ENCODE measurements at places on chromosomes 16 and 17.

DNA sequence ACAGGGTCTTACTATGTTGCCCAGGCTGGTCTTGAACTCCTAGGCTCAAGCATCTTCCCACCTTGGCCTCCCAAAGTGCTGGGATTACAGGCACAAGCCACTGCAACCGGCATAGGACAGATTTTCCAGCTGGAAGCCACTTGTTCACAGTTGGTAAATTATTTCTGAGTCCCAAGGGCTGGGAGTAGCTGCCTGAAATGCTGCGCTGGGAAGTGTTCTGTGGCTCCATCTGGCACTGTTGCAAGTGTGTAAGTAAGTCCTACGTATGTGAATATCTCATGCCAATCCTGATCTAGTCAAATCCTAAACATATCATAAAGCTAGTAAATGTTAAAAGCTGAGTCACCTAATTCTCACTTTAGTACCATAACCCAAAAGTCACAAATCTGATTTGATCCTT is 48.1 kb downstream of the YWHAE start:
- DNase-seq: no peak

DNA sequence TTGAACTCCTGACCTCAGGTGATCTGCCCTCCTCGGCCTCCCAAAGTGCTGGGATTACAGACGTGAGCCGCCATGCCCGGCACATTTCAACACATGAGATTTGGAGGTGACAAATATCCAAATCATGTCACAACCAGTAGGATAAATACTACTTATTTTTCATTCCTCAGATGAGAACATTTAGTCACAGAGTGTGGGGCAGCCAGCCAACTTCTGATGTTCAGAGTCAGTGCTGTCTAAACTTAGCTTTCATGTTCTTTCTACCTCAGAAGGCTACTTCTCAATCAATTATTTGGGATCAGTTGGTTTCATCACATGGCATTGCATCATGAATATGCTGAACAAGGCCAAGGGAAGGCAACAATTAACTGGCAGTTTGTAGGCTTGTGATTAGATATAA is 134.5 kb downstream of the CDH13 start:
- DNase-seq: peak; percentile 79

GRCh38 chr16:88479793-88480760 is 27.0 kb downstream of the ZFPM1 start:
- no peak for DNase-seq

DNA sequence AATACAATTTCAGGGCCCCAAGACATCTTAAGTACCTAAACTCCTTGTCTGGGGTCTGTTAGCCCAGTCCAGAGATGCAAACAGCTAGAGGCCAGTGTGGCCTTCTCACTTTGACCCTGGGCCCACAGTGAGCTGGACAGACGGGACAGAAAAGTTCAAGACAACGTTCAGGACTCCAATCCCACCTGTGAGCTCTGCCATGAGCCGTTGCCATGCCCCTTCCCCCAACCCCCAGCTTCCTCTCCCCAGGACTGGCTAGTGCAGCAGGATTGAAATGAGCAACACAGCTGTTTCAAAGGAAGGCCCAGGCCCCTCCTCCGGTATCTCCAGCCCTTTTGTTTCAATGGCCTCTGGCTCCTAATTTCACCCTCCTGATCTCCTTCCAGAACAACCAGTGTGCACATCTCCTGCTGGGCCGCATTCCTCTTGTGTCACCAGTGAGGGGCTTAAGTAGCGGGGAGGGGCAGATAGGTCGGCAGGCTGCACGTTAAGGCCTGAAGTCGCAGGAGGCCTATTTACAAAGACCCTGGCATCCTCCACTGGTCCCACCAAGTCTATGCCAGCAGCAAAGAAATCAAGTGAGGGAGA is 11.3 kb downstream of the AXIN2 start:
- DNase-seq: no peak

DNA sequence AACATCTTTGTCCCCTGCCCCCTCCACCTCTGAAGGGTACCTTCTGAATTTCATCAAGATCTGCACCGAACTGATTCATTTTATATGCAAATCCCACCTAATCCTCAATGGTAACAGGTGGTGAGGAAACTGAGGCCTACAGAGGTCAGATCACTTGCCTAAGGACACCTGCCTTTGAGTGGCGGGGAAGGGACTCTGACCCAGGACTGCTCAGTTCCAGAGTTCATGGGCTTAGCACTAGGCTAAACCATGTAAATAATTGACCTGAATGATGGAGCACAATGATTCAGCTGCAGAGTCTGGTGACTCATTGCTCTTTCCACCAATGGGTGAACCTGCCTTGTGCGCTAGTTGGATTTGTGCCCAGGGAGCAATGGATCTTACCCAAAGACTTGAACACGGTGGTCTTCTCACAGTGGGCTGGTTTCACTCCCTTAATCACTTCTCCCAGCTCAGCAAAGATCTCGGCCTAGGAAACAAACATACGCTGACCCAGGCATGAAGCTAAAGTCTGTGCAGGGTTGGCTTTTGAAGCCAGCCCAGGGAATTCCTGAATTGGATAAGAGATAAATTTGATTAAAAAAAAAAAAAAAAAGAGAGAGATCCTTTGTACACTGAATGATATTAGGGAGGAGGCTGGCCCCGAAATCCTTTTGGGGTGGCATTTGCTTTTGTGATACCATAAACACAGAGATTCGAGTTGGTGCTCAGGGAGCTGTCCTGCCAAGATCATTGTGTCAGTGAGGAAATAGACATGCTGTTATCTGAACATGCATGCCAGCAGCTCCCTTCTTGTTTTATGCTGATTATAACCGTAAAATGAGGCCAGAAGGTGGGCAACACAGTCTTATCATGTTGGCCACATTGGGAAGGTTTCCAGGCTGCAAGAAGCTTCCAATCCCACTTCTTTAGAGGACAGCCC is 17.0 kb downstream of the CRYM start:
- DNase-seq: peak; percentile 84

DNA sequence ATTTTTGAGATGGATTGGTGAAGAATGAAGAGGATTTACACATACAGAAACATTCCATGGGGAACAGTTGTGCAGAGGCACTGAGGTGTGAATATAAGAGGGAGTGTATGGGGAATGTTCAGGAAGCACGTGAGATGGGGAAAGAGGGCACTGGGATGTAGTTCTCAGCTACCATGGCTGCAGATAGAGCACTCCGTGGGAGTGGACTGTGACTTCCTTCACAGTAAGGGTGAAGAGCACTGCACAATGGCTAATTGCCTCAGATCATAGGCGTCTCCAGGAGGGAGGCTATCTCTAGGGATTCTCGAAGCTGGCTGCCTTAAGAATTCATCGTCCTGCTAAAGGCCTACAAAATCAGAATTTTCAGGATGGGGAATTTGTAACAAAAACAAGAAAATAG is 7.0 kb downstream of the YPEL2 start:
- no peak for DNase-seq

DNA sequence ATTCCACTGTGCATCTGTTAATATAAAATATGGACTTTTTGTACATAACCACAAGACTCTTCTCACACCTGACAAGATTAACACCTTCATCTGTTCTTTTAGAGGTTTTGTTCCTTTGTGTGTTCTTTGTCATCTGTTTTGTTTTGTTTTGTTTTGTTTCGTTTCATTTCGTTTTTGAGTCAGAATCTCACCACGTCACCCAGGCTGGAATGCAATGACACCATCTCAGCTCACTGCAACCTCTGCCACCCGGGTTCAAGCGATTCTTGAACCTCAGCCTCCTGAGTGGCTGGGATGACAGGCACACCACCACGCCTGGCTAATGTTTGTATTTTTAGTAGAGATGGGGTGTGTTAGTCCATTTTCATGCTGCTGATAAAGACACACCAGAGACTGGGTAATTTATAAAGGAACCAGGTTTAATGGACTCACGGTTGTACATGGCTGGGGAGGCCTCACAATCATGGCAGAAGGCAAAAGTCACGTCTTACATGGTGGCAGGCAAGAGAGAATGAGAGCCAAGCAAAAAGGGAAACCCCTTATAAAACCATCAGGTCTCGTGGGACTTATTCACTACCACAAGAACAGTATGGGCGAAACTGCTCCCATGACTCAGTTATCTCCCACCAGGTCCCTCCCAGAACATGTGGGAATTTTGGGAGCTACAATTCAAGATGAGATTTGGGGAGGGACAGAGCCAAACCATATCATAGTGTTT is 22.3 kb downstream of the C16orf90 start:
- peak; percentile 27 for DNase-seq

GRCh38 chr17:27531469-27531961 is 75.3 kb downstream of the KSR1 start:
- no peak for DNase-seq

DNA sequence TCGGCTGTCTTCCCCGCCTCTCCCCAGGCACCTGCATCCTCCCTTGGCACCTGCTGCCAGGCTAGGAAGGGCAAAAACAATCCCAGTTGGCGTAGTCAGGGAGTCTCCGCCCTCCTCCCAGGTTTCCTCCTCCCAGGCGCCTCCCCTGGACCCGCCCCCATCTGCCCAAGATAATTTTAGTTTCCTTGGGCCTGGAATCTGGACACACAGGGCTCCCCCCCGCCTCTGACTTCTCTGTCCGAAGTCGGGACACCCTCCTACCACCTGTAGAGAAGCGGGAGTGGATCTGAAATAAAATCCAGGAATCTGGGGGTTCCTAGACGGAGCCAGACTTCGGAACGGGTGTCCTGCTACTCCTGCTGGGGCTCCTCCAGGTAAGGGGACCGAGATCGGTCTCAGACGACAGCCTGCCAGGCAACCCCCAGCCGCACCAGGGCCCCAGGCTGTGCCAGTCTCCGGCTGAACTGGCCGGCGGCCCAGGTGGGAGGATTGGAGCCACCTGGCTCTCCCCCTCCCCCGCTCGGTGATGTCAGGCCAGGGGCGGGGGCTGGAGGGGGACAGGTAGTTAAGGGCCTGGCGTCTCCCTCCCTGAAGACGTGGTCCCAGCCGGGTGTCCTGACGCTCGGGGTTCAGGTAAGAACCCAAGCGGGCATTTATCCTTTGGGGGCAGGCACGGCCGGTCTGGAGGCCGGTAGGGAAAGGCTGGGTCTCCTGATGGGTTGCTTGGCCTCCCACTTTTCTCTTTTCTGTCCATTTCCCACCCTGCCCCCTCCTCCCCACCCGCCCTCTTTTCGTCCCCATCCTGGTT is at the start of gene GRB7:
GRB7 (plus strand) TSS at position 179 of the 808 bp plus-strand sequence. CDS start 4,364 bp downstream, outside the sequence.
- peak; percentile 83 for DNase-seq

GRCh38 chr17:59365383-59365981 is 34.0 kb downstream of the YPEL2 start:
- DNase-seq: no peak

- no peak for DNase-seq
Observed at GRCh38 chr17:47741793-47742145, 8.7 kb downstream of the TBX21 start.

GRCh38 chr17:51992864-51993416 is 165.6 kb downstream of the CA10 start:
- no peak for DNase-seq

GRCh38 chr16:80752541-80752940 is 51.9 kb downstream of the CDYL2 start:
- no peak for DNase-seq

DNA sequence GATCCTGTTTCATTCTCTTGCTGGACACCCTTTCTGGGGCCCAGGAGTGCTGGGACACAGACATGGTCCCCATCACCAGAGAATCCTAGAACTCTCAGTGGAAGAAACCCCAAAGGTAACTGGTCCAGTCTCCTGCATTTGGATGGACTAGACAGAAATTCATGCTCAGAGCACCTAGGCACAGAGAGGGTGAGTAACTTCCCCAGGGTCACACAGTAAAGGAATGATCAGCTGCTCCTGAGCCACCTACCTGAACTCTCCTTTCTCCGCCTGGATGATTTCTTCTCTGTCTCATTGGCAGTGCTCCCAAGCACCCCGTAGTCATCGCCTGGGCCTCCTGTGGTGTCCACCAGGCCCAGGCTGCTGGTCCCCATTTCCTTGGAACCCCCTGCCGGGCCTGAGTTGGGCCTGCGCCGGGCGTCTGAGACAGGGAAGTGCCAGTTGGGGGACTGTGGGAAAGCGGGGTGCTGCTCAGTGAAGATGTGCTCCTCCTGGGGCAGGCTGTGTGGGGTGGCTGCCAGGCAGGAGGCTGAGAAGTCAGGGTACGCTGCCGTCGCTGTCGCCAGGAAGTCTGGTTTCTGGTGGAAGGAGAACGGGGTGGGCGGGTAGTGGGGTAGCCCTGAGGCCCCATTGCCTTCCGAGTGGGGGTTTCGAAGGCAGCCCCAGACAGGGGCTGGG is 767 bp downstream of the MEOX1 start:
- DNase-seq: no peak

DNA sequence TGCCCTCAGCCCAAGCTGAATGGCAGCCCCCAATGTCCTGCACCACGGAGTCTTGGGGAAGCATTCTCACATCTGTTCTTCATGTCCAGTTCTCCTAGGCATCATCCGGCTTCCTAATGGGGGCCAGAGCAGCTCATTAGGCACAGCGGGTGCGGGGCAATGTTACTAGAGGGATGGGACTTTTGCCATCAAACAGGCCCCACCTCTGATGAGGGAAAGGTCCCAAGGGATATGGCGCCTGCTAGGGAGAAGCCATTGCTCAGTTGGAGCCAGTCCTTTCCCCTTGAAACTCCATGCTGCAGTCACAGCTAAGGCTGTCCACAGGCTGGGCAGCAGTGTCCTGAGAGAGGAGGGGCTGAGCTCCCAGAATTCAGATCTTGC is 1.7 kb upstream of the DPH1 start:
- DNase-seq: no peak

DNA sequence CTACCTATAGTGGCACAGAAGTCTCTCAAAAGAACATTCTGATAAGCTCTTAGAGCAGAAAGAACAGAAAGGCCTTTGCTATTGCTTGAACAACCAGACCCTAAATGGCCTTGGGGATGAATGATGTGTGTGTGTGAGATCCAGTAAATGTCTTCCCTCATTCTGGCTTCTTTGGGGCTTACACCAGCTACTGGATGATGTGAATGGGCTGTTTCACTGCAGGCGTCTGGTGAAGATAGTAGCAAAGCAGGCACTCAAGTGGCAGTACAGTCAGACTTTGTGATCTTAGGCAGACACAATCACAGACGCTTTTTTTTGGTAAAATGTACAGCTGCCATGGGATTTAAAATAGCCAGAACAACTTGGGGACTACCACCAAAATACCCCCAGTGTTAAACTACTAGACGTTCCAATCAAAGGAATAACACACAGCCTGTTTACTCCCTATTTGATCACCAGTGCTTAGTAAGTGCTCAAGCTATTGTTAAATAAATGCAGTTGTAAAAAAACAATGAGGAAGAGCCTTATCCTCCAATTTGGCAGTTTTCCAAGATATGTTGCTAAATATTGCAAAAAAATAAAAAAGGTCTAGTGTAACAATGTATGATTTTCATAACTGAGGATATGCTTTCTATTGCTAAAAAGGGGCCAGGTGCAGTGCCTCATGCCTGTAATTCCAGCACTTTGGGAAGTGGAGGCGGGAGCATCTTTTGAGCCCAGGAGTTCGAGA is 17.9 kb downstream of the NDUFAB1 start:
- peak; percentile 41 for DNase-seq

DNA sequence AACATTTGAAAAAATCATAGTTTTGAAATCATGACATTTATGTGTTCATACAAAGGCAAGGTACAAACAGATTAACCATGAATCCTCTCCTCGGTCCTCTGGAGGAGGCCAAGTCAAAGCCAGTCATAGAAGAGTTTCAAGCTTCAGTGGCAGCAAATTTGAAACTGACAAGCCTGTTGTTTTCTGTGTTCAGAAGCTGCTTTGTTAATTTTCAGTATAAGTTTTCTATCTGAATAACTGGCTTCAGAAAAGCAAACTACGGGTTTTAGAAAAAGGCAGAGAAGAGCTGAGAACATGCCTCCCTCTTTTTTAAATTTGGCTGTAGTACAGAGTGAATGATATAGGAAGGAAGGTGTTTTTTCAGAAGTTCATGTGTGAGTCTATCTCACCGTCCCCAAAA is 79.6 kb upstream of the CLEC18B start:
- DNase-seq: no peak

- no peak for DNase-seq
Observed at GRCh38 chr16:71896764-71897368, 1.5 kb downstream of the IST1 start.

Measured in epithelial cell of esophagus (primary cell).